ENCODE measurements at places on chromosomes 3 and 15.
A peak's percentile ranks its signal among the peaks of the same experiment; 100 is the strongest.

DNA sequence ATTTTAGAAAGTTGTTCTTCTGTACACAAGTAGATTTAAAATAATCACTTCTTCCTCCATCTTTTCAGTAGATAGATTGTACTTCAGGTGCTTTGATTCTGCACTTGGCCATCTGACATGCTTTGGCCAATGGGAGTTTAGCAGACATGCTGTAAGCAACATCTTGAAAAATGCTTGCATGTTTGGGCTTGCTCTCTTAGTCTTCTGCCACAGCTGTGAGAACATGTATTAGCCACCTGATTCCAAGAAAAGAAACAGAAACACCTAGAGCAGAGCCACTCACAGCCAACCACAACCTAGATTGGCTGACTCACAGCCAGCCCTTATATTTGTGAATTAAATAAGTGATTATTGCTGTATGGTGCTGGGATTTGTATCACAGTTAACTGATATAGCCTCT lies 70.2 kb upstream of the GADL1 start:
- no peak for DNase-seq

GRCh38 chr15:54803134-54803808 lies 393.5 kb downstream of the RSL24D1 start:
- DNase-seq = no peak

- peak; percentile 63 for DNase-seq
Measured at GRCh38 chr3:158672215-158673176, at the start of gene LXN. TSS of gene LXN (minus strand) at chr3:158672648. CDS start at chr3:158672478, 170 bp downstream.

GRCh38 chr3:187828579-187829452 lies 83.5 kb upstream of the BCL6 start:
- no peak for DNase-seq

GRCh38 chr15:61830536-61831330 lies 229.5 kb downstream of the VPS13C start:
- no peak for DNase-seq

- no peak for DNase-seq
Measured at GRCh38 chr3:47847260-47847659, 44.3 kb downstream of the DHX30 start.
